ENCODE measurements at places on chromosomes 1 and 21.

DNA sequence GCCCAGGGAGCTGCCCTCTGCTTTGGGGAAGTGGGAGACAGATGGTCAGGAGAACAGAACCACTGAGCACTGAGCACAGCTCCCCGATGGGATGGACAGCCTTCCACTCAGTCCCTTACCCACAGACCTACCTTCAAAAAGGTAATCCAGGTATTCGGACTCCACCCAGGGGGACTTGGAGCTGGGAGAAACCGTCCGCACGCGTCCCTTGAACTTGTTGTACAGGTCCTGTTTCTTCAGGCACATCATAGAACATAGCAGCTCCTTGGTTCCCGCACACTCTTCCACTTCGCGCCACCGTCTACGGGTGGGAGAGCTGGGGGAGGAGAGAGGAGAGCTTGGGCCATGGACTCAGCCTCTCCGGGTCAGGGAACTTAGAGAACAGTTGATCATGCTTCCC lies 17.8 kb downstream of the IFNLR1 start:
- no peak for DNase-seq

DNA sequence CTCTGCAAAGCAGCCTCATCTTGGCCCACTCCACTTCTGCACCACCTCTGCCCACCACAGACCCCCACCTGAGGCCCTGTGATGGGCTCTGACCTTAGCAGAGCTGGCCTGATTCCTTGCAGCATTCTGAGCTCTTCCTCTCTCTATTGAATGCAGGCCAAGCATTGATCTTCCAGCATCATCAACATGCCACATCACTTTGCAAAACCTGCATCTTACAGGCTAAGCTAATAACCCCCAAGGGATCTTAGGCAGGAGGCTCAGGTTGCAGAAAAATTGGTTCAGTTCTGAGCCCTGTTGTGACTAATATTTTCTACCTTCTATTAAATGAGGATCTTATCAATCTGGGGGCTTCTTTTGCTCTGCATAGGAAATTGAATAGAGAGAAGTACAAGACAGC lies 78.7 kb downstream of the ATP1A1 start:
- no peak for DNase-seq

DNA sequence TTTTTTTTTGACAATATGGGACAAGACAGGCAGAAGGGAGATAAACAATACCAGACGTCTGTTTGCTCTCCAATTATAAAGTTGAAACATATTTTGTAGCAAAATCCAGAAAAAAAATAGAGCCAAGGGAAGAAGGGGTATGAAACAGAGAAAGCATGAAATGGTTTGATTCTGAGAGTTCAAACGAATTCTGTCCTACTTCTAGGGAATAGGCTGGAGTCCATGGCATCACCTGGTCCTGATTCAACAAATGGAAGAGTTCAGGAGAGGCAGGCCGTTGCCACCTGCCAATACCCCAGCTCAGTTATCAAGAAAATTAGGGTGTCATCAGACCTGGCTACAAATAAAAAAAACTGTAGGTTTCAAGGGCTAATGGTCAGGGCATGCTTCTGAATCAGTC lies 71.8 kb downstream of the CLSTN1 start:
- no peak for DNase-seq

- DNase-seq = no peak
Observed at GRCh38 chr1:1264868-1265272, 8.8 kb downstream of the UBE2J2 start.

DNA sequence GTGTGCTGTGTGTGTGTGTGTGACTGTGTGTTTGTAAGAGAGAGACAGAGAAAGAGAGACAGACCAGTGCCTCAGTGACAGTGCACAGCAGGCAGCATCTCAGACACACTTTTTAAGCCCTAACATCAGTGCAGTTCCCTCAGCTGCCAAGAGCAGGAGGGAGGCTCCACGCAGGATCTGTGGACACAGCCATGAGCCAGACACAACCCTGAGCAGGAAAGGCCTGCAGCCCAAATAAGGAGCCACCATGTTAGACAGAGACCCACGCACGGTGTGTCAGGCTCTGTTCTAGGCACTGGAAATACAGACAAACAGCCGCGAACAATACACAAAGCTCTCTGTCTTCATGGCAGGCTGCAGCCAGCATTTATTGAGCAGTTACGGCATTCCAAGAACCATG lies 445.5 kb downstream of the MATN1 start:
- DNase-seq = peak; percentile 45

DNA sequence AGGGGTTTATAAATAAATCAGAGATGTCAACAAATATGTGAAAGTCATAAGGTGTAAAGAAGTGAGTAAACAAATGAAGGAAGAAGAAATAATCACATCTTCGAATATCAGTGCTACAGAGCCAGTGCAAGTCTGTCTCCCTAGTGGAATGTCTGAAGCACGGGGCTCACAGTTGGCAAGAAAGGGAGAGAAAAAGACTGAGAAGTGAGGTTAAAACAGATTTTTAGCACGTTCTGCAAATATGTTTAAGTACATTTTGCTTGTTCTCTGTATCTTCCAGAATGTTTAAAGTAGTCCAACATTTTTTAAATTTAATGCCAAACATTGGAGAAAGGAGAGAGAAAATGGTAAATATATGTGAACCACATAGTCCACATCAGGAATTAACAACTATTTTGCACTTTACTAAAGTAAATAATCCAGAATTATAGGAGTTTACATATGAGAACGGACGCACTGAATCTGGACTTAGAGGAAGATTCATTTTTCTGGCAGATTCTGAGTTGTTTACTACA lies 682.4 kb downstream of the LTN1 start:
- DNase-seq = no peak

GRCh38 chr1:84615790-84616189 lies 41.5 kb upstream of the CTBS start:
- DNase-seq = no peak

DNA sequence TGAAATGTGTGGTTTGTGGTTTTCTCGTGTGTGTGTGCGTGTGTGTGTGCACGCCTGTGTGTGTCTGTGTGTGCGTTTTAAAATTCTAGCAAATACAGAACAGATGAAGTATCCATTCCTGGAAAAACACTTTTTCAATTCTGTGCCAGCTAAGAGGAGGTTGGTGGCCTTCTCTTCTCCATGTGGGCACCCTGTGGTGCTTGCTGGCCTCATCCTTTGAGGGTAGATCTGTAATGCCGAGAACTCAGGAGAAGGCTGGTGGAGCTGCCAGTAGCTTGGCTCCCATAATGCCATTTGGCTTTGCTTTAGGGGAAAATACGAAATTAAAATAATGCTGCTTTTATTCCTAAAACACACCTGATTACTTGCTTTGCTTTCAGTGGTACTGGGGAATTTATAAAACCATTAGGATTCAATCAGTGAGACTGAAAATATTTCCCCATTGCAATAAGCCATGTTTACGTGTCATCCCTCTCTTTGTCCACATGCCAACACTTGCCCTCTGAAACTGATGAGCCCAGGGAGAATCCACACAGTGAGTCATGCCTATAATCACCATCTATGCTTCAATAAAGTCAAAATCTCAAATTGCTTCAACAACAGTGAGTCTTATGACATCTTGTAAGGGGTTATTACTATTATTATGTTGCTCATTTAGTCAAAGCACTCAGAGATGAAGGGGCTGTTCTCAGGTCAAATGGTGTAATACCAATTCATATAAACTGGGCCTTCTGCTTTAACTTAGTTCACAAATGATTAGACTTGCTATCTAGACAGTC lies 39.2 kb downstream of the ABCA4 start:
- peak; percentile 67 for DNase-seq

- DNase-seq = no peak
Observed at GRCh38 chr21:45040157-45040711, 34.1 kb upstream of the ADARB1 start.

DNA sequence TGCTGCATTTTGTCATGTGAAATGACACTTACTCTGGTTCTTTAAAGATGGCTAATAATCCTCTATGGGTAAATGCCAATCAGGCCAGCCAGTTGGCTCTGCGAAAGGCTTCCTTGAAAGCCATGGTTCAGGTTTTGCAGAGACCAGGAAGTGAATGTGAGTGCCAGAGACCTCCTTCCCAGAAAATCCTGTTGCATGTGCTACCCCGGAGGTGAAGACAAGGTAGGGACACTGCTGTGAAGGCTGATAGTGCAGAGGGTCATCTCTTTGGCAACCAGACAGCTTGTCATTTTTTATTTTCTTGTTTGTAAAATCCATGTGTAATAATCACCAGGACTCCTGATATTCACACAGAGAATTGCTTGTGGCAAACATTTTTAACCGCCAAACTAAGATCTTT lies 18.7 kb downstream of the LRRC8D start:
- no peak for DNase-seq

DNA sequence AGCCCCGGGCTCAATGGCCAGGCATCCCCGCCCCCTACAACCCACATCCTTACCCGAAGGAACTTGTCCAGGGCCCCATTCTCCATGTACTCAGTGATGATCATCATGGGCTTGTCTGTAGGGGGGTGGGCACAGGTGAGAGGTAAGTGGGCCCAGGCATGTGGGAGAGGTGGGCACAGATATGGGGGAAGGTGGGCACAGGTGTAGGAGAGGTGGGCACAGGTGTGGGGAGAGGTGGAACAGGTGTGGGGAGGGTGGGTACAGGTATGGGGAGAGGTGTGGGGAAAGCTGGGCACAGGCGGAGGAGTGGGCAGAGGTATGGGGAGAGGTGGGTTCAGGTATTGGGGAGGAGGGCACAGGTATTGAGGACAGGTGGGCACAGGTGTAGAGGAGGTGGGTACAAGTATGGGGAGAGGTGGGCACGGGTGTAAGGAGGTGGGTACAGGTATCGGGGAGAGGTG lies 23.5 kb downstream of the EPHA2 start:
- DNase-seq = no peak

- DNase-seq = no peak
Observed at GRCh38 chr1:228943436-228943835, 208.2 kb downstream of the RHOU start.

- DNase-seq = no peak
Observed at GRCh38 chr1:176950736-176951324, 213.7 kb downstream of the ASTN1 start.

DNA sequence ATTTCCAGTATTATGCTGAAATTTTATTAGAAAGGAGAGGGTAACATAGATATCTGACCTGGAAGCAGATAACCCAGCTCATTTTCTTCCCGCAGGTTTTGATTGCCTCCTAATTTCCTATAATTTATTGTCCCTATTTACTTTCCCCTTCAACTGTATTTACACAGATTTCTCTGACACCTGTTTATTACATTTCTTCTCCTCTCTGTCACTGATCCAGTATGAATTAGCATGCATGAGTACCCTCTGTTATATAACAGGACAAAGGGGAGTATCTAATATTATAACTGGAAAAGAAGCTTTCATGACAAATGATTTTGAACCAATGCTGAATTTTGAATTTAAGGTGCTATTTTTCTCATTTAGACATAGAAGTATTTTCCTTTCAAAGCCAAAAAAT lies 37.4 kb downstream of the DENND1B start:
- no peak for DNase-seq

DNA sequence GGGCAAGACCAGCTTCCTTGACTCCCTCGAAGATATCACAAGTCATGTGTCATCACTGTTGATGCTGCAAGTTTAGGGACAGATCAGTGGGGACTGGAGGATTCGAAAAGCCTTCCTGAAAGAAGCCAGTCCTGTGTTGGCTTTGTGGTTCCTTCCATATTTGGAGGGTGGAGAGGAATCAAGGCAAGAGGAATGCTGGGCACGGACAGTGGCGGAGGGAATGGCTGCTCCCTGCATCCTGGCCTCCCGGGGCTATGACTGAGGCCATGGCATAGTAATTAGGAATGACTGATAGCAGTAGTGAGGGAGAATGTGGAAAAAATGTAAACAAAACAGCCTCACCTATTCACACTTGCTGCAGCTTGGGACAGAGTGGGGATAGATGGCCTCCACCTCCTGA lies 36.4 kb downstream of the VANGL1 start:
- no peak for DNase-seq

GRCh38 chr1:188061881-188062280 lies 1233.1 kb downstream of the PLA2G4A start:
- no peak for DNase-seq

- no peak for DNase-seq
Observed at GRCh38 chr1:81325397-81325796, 475.3 kb upstream of the ADGRL2 start.

GRCh38 chr1:207791290-207791689 lies 39.4 kb downstream of the CD46 start:
- DNase-seq = no peak

GRCh38 chr1:199279872-199280645 lies 641.2 kb downstream of the PTPRC start:
- no peak for DNase-seq

- no peak for DNase-seq
Observed at GRCh38 chr1:177800400-177801088, 169.3 kb downstream of the SEC16B start.

DNA sequence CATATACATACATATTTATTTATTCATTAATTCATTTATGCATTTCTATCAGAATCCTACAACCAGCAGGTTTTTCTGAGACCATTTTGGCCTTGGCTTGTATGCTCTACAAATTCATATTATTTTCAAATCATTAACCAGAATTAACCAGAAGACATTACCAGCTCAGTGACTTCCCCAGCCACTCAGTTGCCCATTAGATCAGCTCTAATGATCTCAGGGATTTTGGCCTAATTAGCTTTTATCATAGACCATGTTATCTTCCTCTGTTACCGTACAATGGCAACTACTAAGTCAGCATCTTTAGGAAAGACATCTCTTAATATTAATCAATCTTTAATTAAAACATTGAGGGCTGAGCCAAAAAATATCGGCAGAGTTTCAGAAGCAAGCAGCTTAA lies 90.3 kb upstream of the BMP8A start:
- no peak for DNase-seq

DNA sequence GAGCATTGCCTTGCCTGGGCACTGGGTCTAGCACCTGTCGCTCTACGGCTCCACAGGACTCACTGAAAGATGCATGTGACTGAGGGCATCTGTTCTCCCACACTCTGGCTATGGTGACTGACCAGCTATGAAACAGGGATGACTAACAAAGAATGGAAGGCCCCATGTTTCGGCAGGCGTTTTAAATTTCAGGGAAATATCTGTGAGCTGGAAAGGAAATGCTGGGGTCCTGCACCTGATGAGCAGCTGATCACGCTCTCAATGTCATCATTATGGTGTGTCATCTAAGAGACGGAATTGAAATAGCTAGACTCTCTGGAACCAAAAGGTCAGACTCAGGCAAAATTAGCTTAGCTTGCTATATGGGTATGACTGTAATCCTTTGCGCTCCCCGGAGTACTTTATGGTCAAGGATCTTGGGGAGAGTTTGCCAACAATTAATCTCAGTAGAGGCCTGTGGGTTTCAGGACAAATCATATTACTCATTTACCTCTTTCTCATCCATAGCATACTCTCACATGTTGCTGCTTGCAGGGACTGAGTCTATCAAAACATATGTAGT lies 24.5 kb upstream of the PALMD start:
- no peak for DNase-seq

DNA sequence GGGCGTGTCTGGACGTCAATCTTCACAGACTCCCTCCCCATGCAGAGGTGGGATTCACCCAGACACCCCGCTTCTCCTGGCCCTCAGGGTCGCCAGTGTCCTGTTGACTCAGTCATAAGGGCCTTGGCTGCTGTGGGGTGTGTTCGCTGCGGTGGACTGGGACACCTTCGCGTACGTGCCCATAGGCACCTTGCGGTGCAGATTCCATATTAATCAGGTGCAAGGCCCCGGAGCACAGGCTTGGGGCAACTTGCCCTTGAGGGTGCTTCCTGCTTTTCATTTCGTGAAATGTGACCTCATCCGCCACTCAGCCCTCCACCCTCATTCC lies 398 bp upstream of the SLC30A10 start:
- DNase-seq = no peak

- no peak for DNase-seq
Observed at GRCh38 chr1:38455829-38456530, 403.6 kb downstream of the RRAGC start.

All from lower leg skin (tissue), 4 donors.